ENCODE measurements at places on chromosomes 4 and X.
A peak's percentile ranks its signal among the peaks of the same experiment; 100 is the strongest.

DNA sequence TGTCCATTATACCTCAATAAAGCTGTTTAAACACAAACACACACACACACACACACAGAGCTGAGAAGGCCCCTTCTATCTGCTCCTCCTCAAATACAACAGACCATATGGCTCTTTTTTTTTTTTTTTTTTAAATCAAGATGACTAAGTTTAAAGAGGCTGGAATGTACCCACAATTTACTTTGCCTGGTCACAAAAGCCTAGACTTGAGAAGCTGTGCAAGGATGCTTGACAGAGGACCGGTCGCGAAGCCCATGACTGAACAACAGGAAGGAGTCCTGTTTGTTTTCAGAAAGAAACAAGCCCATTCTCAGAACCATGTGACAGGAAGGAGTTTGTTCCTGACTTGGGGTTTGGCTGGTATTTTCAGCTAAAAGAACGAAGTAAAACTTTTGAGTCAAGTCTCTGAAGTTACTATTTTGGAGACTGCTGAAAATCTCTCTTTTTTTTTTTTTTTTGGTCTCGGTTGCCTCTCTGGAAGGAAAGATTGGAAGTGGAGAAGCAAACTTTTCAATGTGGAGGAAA lies 650.9 kb upstream of the TENM3 start:
- no peak for DNase-seq

DNA sequence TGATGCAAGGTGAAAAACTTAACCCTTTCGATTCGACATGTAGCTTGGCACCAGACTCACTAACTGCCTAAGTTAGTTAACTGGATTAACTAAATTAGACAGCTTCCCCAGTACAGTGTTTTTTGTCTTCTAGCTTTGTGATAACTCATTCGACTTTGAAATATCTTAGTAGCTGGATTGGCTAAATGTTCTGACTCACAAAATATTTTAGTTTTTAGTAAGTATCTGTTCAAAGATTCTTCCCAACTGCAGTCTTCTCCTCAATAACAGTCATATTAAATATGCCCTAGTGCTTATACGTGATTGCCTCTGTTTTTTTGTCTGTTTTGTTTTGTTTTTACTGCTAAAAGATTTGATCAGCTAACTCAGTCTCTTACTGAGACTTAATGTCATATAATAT lies 102.9 kb downstream of the KCNIP4 start:
- no peak for DNase-seq

- no peak for DNase-seq
Observed at GRCh38 chrX:50978920-50979682, 68.6 kb downstream of the BMP15 start.

DNA sequence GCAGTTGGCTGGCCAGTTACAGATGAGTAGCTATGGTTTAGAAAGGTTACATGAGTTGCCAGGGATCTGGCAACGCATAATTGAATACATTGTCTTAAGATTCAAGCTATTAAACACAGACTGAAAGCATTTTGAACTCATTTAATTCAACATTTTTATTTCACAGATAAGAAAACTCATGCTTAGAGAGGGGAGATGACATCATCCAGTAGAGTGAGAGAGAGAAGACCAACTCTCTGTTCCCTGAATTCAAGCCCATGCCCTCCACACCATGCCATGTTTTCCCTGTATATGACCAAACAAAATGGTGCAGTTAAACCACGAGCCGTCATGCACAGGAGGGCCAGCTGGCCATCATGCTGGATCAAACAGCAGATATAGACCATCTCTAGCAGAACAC lies 22.6 kb downstream of the SNCA start:
- no peak for DNase-seq

DNA sequence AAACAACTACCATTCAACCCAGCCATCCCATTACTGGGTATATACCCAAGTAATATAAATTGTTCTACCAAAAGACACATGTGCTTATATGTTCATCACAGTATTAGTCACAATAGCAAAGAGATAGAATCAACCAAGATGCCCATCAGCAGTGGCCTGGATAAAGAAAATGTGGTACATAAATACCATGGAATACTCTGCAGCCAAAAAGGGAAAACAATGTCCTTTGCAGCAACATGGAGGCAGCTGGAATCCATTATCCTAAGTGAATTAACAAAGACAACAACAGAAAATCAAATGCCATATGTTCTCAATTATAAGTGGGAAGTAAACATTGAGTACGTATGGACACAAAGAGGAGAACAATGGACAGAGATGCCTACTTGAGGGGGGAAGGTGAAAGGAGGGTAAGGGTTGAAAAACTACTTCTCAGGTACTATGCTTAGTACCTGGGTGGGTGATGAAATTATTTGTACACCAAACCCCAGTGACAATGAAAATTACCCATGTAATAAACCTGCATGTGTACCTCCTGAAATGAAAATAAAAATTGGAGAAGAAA lies 632.1 kb upstream of the AADAT start:
- no peak for DNase-seq

- no peak for DNase-seq
Observed at GRCh38 chr4:67456577-67457196, 88.6 kb downstream of the CENPC start.

- no peak for DNase-seq
Observed at GRCh38 chr4:145440292-145441007, 41.2 kb upstream of the SMAD1 start.

GRCh38 chrX:49760290-49760890 lies 64.6 kb upstream of the PAGE1 start:
- no peak for DNase-seq

- peak; percentile 70 for DNase-seq
Observed at GRCh38 chr4:67198727-67199126, 346.6 kb downstream of the CENPC start.

- no peak for DNase-seq
Observed at GRCh38 chr4:108796173-108796572, 33.3 kb upstream of the ETNPPL start.

DNA sequence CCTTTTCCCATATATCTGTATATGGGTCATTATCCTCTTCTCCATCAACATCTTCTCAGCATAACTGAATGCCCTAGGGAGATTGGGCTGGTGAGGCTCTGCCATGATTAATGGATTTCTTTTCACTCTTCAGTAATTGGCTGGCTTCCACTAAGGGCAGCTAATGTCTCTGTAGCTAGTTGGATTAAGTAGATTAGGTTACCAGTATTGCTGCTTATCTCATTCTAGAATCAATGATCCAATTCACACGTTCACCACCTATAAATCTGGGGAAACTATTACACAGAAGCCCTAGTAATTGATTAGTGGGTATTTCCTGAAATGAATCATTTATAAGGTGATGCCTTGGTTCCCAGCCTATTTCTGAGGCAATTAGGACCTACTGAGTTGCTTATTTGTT lies 94.8 kb downstream of the KDR start:
- no peak for DNase-seq

- DNase-seq, result no peak
Observed at GRCh38 chr4:69032847-69033638, 63.2 kb upstream of the UGT2B7 start.

DNA sequence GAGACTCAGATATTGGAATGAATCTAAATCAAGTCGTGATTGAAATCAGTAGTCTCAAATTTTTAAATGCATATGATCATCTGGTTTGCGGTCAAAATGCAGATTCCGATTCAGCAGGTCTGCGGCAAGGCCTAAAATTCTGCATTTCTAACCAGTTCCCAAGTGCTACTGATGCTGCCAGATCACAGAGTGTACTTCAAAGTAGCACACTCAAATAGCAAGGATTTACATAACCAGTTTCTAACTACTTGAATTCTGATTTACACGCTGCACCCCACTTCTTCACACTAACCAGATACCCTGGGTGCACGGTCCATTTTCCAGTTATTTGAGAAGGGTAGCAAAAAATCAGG lies 752 bp downstream of the MBTPS2 start:
- peak; percentile 20 for DNase-seq

- DNase-seq, result no peak
Observed at GRCh38 chr4:113086172-113086695, 36.8 kb downstream of the ANK2 start.

DNA sequence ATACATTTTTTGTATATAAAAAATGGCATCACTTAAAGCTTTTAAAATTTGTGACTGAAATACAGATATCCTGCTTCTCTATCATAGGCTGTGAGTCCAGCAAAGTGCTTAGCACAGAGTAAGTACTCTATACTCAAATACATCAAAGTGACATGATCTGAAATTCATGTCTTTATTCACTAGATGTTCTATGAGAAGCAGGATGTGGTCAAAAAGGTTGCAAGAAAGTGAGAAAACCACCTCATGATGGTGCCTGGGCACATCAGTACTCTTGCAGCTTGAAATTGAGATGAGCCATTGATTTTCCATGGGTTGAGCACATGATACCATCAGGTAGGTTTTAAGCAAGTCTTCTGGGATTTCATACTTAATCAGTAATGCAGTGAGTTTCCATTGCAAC lies 20.4 kb upstream of the SFRP2 start:
- no peak for DNase-seq

- DNase-seq, result no peak
Observed at GRCh38 chr4:55125763-55126541, 557 bp upstream of the KDR start.

Data from astrocyte of the spinal cord (primary cell).